ENCODE measurements at places on chromosomes 3 and 15. TPM values are rescaled to one million over a fixed set of nuclear protein-coding genes. Genes with fewer than 3 reads are reported as not detected.

The SUCNR1 gene
- polyA plus RNA-seq = 16.8 TPM

The RGMA gene
- polyA plus RNA-seq = 9.5 TPM

The RTP4 gene
- 0.60 TPM for polyA plus RNA-seq

The SEMA6D gene
- polyA plus RNA-seq = 36.8 TPM

The ALPK3 gene
- polyA plus RNA-seq = 16.9 TPM

The SH2D7 gene
- polyA plus RNA-seq = 0.30 TPM

The CLDN16 gene
- polyA plus RNA-seq = 51.5 TPM

The CELSR3 gene
- 1.2 TPM for polyA plus RNA-seq

The SERPINI2 gene
- 0.92 TPM for polyA plus RNA-seq

The MYO5C gene
- 21.8 TPM for polyA plus RNA-seq

The CD86 gene
- 2.9 TPM for polyA plus RNA-seq

The CMSS1 gene
- polyA plus RNA-seq = 39.3 TPM

The CAND2 gene
- polyA plus RNA-seq = 8.8 TPM

The LRRC2 gene
- 1.9 TPM for polyA plus RNA-seq

The SLC6A11 gene
- not detected for polyA plus RNA-seq

The HCLS1 gene
- 6.7 TPM for polyA plus RNA-seq

The CD96 gene
- 2.7 TPM for polyA plus RNA-seq

The CLDN18 gene
- polyA plus RNA-seq = 1.4 TPM

The ACP3 gene
- polyA plus RNA-seq = 62.6 TPM

The DISP2 gene
- polyA plus RNA-seq = 0.18 TPM

The ZDHHC19 gene
- polyA plus RNA-seq = 0.16 TPM

The GP9 gene
- 2.4 TPM for polyA plus RNA-seq

The MB21D2 gene
- 17.9 TPM for polyA plus RNA-seq

The GOLGA8G gene
- 0.29 TPM for polyA plus RNA-seq

The DENND4A gene
- polyA plus RNA-seq = 25.5 TPM

The TIMP4 gene
- 1.1 TPM for polyA plus RNA-seq

The FES gene
- polyA plus RNA-seq = 13.9 TPM

The COL6A5 gene
- polyA plus RNA-seq = 0.09 TPM

The OR5K2 gene
- 0.35 TPM for polyA plus RNA-seq

The MESD gene
- polyA plus RNA-seq = 44.0 TPM

The GOLGA6D gene
- 0.10 TPM for polyA plus RNA-seq

The PLCL2 gene
- 15.3 TPM for polyA plus RNA-seq

The UBE3A gene
- polyA plus RNA-seq = 100 TPM

The CCDC39 gene
- polyA plus RNA-seq = 5.1 TPM

The IL16 gene
- 5.7 TPM for polyA plus RNA-seq

The NANOGP8 gene
- 0.21 TPM for polyA plus RNA-seq

The DNAH12 gene
- 1.1 TPM for polyA plus RNA-seq

The ACTR8 gene
- 42.6 TPM for polyA plus RNA-seq

The PLA2G4D gene
- not detected for polyA plus RNA-seq

The PLA2G4E gene
- 0.04 TPM for polyA plus RNA-seq

The MED12L gene
- polyA plus RNA-seq = 2.5 TPM

The UROC1 gene
- polyA plus RNA-seq = 0.08 TPM

The PLCH1 gene
- 10.1 TPM for polyA plus RNA-seq

The QRICH1 gene
- 76.8 TPM for polyA plus RNA-seq

The GABRB3 gene
- 8.1 TPM for polyA plus RNA-seq
